ENCODE measurements at places on chromosomes 5 and 9. TPM values are rescaled to one million over a fixed set of nuclear protein-coding genes. Genes with fewer than 3 reads are reported as not detected.

Gene IL4
- not detected for polyA plus RNA-seq

Gene C5orf58
- polyA plus RNA-seq = not detected

Gene CD72
- polyA plus RNA-seq = 2.5 TPM

Gene CDKN2A
- polyA plus RNA-seq = not detected

Gene SCGB3A2
- not detected for polyA plus RNA-seq

Gene ESM1
- 8.4 TPM for polyA plus RNA-seq

Gene PCDHB10
- polyA plus RNA-seq = 9.8 TPM

Gene SLC6A3
- polyA plus RNA-seq = 0.58 TPM

Gene IL13
- polyA plus RNA-seq = not detected

Gene DRD1
- polyA plus RNA-seq = not detected

Gene CD74
- 343 TPM for polyA plus RNA-seq

Gene INSL4
- not detected for polyA plus RNA-seq

Gene WWC1
- 69.7 TPM for polyA plus RNA-seq

Gene SLC34A3
- 4.4 TPM for polyA plus RNA-seq

Gene MSX2
- 0.47 TPM for polyA plus RNA-seq

Gene PCDHA1
- not detected for polyA plus RNA-seq

Gene PCDHGA2
- 8.4 TPM for polyA plus RNA-seq

Gene SLC1A3
- 2.2 TPM for polyA plus RNA-seq

Measured in left renal cortex interstitium (tissue), 4 donors.